Endothelial cell of umbilical vein (primary cell): ENCODE measurements at places on chromosomes 5 and 9.

GRCh38 chr5:136636001-136636400 lies 270.7 kb upstream of the TRPC7 start:
- no peak for DNase-seq

GRCh38 chr5:54882841-54883240 lies 102.6 kb downstream of the ESM1 start:
- DNase-seq = no peak

DNA sequence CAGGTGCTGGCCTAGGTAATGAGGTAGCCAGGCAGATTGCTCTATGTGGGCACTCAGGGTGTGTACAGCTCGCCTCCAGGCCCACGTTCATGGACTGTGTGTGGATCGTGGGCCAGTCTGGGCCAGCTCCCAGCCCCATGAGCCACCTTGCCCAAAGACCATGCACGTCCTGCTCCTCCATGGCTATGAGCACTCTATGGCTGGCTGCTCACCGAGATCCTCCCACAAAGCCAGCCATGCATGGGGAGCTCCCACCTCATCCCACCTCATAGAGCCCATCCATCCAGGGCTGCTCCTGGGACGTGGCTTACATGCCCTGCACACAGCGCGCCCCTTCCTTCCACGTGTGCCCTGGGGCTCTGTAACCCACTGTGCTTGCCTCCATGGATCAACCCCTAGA lies 262.5 kb upstream of the IRX1 start:
- no peak for DNase-seq

GRCh38 chr5:87768190-87768589 lies 355.5 kb upstream of the CCNH start:
- no peak for DNase-seq

DNA sequence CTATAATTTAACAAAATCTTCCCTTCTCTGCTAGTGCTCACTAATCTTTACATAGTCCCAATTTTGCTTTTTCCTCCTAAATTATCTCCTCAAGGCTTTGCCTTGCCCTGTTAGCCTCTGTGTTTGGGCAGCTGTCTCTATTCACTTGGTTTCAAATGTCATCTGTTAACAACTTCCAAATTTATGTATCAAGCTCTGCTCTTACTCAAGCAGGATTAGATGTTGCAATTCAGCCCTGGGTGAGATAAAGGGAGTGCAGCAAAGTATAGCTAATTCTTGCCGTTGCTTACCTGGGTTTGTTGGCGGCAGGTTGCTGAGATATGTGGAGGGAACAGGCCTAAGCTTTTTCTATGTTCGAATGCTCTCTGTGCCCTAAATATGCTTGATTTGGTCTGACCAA lies 483.8 kb downstream of the DMAC1 start:
- DNase-seq = no peak

DNA sequence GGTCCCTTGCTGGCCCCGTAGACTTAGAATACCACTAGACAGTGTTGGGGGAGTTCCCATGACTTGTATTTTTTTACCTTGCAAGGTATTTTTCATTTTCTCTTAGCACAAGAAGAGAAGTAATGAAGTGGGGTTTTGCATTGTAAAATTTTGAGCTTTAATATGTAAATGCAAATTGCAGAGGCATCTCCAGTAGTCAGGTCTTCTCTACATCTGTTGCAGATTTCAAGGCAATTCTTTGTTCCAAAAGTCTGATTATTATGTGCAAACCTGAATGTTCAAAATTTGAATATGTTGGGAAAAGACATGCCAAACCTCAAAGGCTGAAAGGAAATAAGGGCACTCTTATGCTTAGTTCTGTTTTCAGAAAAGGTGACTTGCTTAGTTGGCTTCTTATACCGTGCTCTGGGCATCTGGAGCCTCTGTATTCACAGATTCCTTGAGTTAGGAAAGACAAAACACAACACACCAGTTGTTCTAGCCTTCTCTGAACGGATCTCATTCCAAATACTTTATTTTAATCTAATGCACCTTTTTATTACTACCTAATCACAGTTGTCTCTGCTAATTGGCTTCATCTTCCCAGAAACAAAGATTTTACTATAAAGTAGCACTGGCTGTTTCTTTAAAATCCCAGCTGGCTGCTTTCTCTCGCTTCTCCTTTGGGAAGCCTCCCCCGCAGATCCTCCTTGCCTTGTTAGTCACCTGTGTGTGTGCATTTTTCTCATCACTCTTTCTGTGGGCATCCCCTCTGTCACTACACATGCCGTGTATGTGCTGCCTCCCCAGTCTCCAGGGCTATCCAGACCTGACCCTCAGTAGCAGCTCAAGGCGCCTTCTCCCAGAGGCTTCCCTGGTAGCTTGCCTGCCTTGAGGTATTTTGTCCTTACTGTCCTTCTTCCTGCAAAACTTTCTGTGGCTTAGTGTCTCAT lies 138.2 kb downstream of the TLE4 start:
- no peak for DNase-seq

- DNase-seq = peak; percentile 86
Observed at GRCh38 chr5:16736158-16736995, 119.6 kb upstream of the RETREG1 start.

GRCh38 chr9:128003966-128004604 lies 23.3 kb upstream of the EEIG1 start:
- no peak for DNase-seq

DNA sequence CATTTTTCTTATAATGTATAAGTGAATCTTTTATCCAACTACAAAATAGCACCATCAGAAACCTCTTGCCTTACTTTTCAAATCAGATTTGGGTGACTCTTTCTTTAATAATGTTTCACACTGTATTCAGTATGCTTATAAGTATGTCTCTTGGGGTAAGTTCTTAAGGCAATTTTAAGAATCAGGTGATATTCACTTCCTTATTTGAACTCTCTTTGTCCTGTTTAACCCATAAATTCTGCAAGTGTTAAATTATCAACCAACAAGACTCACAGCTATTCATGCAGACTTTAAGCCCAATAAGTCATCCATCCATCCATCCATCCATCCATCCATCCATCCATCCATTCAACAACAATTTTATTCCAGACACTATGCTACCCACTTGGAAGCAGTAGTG lies 142.7 kb upstream of the FBXL17 start:
- no peak for DNase-seq

GRCh38 chr5:147732291-147732883 lies 50.1 kb downstream of the JAKMIP2 start:
- no peak for DNase-seq

DNA sequence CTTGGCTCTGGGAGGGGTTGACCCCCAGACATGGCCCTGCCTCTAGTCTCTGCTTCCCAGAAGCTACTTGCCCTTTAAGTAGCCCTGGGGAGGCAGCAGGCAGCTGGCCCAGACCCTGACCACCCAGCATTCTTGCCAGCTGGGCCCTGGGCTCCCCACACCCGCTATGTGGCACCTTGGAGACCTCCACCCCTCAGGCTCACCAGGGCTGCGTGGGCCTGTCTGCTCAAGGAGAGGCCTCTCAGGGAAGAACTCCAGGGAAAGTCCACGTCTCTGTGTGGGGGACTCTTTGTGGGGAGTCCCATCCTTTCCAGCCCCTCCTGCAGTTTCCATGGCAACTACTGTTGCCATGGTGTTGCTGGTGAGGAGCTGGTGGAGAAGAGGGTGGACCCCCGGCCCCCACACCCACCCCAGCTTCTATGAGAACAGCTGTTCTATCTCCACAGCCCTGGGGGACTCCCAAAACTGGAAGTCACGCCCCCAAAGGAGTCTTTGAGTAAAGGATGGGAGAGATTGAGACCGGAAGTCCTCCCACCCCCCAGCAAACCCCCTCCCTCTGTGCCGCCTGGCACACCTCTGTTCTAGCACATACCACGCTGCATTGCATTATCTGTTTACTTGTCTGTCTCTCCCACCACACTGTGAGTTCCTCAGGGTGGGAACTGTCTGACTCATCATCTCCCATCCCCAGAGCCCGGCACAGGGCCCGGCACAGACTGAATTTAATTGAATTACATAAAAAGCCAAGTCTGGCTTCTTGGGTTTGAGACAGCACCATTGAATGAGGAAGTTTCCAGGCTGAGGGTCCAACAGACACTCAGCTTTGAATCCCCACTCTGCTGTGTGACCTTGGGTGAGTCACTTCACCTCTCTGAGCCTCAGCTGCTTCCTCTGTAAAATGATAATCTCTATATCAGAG lies 12.6 kb downstream of the DNM1 start:
- peak; percentile 12 for DNase-seq

DNA sequence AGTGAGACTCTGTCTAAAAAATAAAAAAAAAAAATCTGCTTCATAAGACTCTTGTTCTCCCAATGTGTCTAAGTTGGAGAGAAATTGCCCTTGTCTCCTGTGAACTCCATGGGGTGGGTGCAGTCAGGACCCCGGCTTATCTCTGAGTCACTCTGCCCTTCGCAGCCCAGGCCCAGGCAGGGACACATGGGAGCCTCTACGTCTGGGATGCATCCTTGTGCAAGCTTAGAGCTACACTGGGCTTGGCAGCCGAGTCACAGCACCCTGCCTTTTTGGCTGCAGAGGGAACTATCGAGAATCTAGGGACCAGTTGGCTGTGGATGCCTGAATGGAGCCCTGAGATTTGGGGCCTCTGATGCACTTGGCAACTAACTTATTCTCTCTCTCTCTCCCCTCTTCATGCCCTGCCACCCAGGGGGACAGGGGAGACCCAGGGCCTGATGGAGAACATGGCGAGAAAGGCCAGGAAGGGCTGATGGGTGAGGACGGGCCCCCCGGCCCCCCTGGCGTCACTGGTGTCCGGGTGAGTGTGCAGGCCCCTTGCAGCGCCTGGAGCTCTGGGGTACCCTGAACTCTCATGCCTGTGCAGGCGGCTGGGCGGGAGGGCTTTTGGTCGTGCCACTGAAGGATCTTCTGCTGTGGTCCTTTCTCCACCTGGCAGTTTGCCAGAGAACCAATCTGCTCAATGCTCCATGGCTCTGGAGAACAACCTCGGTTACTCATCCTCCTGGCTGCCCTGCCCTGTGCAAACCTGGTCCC lies 47.5 kb upstream of the ORM1 start:
- DNase-seq = no peak

DNA sequence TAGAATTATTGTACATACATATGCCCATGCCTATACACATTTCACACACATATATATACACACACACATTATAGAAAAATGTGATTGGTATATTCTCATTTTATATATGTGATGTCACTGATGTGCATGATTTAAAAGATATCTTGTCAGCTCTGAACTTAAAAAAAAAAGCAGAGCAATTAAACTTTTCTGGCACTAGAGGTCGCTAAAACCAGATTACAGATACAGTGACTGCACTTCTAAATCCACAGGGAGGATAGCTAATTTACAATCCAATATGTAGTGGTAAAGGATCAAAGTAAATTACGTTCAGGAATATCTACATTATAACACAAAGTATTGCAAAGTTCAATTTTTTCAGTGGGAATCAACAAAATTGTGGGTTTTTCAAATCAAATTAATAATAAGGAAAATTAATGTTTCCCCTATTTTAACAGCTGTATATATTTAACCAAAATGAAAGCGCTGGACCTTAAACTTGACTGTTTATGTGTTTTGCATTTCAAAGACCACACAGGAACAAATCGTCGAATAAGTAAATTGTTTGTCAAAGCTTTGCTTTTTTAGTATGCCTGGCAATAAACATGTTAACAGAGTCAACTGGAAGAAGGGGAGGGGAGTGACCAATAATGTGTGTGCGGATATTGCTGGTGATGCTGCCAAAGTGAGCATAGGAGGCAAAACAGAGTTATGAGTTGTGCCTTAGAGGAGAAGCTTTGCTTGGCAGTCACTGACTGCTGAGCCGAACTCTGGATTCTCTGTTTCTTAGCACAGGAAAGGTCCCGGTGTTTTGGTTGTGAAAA lies 1201.4 kb upstream of the C9orf72 start:
- peak; percentile 8 for DNase-seq

DNA sequence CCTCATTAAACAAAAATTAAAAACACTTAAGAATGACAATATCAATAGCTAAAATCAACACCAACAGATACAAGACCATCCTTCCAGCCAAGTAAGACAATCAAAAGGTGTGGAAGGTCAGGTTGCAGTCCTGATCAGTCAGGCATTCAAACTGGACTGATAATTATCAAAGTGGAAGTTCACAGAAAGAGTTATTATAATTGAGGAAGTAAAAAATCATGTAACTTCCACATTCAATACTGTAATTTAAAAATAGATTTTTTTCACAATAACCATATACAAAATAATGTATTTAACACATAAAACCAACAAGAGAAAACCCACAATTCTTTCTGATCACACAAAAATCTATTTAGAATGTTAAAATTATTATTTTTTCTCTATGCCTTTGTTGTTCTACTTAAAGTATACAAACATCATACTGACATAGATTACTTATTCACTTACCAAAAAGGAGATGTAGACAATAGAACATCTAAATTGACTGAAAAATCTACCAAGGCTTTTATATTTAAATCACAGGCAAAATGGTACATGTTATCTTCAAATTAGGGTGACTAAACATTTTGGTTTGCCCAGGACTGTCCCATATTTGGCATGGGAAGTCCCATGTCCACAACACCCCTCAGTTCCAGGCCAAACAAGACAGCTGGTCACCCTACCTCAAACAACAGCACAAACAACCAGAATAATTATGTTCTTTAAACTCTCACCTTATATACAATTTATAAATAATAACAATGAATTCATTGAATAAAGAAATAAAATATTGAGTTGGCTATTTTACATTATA lies 142.5 kb upstream of the SLC24A2 start:
- DNase-seq = no peak

GRCh38 chr9:29319736-29320513 lies 1746.6 kb upstream of the C9orf72 start:
- DNase-seq = no peak

GRCh38 chr9:357560-357959 lies 142.9 kb downstream of the DOCK8 start:
- no peak for DNase-seq

DNA sequence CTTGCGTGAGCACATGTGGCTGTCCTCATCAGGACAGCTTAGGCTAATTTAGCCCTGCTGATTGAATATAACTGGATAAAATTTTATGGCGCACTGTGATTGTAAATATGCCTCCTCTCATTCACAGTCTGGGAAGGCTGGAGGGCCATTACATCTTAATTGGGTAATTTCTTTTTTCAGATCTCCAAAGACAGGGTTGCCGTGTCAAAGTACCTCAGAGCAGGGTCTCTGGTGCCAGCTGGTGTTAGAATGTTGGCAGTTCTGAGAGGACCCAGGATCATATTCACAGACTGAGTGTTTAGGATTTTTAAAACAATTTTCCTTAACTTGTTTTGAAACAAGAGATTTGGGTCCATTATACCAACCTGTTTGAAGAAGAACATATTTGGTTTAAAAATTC lies 455.7 kb upstream of the TLE4 start:
- no peak for DNase-seq

GRCh38 chr5:136133222-136133921 lies 727 bp downstream of the SMAD5 start:
- peak; percentile 66 for DNase-seq

DNA sequence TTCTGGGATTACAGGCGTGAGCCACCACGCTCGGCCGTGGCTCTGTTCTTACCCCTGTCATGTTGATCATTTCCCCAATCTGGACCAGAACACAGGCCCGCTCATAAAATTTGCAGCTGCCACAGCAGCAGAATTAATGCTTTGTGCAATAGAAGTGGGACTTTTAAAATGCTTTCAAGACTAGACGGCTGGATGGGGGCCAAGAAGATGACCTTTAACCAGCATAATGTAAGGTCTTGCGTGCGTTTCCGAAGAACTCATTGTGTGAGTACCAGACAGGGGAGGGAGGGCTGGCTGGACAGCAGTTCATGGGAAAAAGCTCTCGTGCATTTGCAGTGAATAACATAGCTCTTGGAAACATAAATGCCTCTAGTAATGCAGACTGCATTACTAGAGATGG lies 3.5 kb upstream of the WDR38 start:
- DNase-seq = peak; percentile 93
